ENCODE measurements at places on chromosomes 7 and 10.
A peak's percentile ranks its signal among the peaks of the same experiment; 100 is the strongest.

- no peak for DNase-seq
Measured at GRCh38 chr10:51117794-51118193, 43.5 kb downstream of the PRKG1 start.

- no peak for DNase-seq
Measured at GRCh38 chr7:126856691-126857291, 395.9 kb downstream of the GRM8 start.

DNA sequence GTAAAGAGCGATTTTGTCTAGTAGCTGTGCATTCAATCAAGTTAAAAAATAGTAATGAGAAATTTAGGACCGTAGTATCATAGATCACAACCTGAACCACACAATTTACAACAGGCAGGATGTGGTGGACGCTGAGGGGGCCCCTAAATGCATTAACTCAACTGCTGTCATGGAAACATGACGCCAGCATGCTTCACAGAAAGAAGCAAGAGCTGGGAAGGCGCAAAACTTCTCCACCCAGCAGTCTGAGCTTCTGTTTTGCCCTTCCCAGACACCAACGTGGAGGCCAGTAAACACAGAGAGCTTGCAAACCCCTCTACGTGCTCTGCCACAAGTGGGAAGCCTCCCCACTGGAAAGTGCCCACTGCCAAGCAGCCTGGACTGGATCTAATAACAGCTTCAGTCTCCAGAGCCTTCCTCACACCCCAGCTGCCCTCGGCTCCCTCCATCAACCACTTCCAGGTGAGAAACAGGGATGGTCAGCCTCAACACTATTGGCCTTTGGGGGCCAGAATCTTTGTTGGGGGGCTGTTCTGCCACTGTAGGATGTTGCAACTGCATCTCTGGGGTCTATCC, 151.8 kb downstream of the SFMBT2 start:
- no peak for DNase-seq

GRCh38 chr10:14604181-14605142, 170.2 kb downstream of the FAM107B start:
- DNase-seq = peak; percentile 46

GRCh38 chr10:73556855-73557254, 34.3 kb downstream of the USP54 start:
- no peak for DNase-seq

DNA sequence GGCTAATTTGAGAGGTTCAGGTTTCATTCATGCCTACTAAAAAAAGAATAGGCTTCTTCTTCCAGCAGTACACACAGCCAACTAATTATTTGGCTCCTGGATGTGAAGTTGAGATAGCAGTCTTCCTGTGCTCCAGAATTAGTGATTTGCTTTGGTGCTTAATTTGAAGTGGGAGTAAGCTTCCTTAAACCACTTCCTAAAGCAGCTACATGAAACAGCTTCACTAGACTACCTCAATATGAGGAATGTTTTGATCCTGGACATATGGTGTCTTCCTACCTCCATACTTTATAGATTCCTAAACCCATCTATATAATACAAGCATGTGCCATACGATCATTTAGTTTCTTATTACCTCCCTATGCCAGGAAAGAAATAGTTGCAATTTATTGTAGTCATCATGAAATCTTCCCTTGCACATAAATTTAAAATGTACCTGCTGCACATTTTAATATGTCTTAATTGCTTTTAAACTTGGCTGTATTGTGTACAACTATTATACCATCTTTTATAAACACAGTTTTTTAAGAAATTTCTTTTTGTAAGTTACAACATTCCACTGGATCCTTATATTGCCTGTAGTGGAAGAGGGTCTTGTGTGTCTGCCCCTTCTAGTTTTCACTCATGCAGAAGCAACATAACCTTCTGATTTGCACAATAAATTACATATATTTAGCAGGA, 8.6 kb downstream of the VIM start:
- DNase-seq = no peak

- no peak for DNase-seq
Measured at GRCh38 chr10:486666-487322, 202.7 kb downstream of the DIP2C start.

DNA sequence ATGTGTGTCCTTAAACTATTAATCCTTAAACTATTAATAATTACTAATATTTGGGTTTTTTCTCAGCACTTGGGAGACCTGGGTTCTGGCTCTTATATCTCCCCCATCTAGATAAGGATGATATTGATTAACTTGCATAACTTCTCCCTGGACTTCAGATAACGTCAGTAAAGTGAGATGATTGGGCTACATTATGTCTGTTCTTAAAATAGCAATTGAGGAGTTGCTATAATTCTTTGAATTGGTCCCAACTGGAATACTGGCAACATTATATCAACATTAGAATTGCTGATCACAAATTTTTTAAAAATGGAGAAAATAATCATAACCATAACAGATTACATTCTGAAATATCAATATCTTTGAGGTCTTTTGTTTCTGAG, 1.9 kb downstream of the APBB1IP start:
- DNase-seq = no peak
